ENCODE measurements at places on chromosomes 2 and 18.

DNA sequence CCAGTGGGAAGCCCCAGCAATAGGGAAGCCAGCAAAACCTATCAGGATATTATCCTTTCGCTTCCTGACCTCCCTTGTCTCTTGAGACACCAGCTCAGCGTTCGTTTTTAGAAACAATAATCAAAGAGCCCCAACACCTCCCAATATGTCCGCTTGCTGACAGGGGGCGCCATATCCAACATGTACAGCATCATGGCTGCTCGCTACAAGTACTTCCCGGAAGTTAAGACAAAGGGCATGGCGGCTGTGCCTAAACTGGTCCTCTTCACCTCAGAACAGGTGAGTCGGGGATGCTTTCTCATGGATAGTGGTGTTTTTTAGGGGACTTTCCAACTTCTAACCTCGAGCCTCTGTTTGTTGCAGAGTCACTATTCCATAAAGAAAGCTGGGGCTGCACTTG is 28.7 kb downstream of the GAD1 start:
- no peak for DNase-seq

DNA sequence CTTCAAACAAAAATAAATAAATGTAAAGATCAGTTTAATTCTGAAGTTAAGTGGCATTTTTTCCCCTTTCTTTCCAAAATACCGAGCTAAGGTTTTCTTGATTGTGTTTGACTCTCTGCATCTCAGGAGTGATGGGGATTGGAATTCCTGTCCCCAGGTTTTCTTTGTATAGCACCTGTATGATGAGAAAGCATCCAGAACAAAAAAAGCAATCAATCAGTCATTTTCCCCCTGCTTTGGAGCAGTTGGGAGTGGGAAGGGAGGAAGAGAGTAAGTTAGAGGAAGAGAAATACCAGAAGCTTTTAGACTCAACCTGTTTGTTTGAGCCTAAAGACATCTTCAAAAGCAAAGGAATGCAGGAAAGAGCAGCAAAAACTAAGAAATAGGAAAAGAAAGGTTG is 88.5 kb downstream of the RIF1 start:
- no peak for DNase-seq

GRCh38 chr18:62637807-62638687 is 77.3 kb upstream of the PHLPP1 start:
- DNase-seq, result no peak

DNA sequence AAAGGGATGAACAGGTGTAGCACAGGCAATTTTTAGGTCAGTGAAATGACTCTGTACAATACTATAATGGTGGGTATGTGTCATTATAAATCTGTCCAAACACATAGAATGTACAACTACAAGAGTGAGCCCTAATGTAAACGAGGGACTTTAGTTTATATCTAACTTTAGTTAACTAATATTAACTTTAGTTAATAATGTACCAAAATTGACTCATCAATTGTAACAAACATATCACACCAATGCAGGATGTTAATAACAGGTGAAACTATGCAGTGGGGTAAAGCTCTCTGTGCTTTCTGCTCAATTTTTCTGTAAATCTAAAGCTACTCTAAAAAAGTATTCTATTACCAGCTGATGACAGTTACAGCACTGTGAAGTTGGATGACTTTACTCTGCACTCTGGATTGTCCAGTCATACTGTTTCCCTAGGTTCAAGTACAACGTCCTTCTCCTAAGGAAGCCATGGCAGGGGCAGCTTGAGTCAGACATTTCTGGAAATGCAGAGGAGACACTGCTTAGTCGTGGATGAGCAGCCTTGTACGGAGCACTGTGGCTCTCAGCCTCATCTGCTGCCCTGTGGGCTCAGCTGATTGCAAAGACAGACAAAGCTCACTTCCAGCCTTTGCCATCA is 26.1 kb downstream of the TGFA start:
- no peak for DNase-seq

- no peak for DNase-seq
Measured at GRCh38 chr2:41709702-41710599, 337.9 kb upstream of the PKDCC start.

- DNase-seq, result no peak
Measured at GRCh38 chr2:128914320-128914719, 595.7 kb upstream of the HS6ST1 start.

GRCh38 chr2:72934683-72935610 is 17.6 kb downstream of the EMX1 start:
- DNase-seq, result no peak

All from fibroblast of upper back skin (primary cell).